ENCODE measurements at places on chromosomes 12 and 14.

- no peak for DNase-seq
Observed at GRCh38 chr14:95138876-95139275, 18.5 kb downstream of the DICER1 start.

- DNase-seq, result no peak
Observed at GRCh38 chr14:75298187-75298965, 19.7 kb downstream of the FOS start.

GRCh38 chr12:42021469-42021868 lies 123.2 kb downstream of the GXYLT1 start:
- DNase-seq, result no peak

DNA sequence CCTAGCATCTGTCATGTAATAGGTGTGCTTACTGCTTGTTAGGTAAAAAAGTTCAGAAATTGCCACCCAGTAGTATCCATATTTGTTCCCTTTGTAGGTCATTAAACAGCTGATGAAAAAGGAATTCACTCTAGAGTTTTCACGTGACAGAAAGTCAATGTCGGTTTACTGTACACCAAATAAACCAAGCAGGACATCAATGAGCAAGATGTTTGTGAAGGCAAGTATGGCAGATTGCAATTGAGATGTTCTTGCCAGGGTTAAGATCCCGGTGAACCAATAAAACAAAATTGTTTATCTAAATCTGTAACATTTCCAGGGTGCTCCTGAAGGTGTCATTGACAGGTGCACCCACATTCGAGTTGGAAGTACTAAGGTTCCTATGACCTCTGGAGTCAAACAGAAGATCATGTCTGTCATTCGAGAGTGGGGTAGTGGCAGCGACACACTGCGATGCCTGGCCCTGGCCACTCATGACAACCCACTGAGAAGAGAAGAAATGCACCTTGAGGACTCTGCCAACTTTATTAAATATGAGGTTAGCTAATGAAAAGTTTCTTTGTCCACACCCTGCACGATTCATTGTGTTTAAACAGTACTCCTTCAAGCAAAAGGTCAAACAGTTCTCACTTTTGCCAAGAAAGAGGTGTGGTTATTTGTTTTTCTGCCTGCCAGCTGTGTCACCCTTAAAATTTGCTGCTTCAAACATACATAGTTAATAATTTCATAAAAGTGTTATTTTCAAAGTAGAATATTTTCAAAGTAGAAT lies 58.3 kb downstream of the ATP2A2 start:
- DNase-seq, result no peak

GRCh38 chr12:72369423-72369959 lies 97.3 kb downstream of the TRHDE start:
- DNase-seq, result no peak

DNA sequence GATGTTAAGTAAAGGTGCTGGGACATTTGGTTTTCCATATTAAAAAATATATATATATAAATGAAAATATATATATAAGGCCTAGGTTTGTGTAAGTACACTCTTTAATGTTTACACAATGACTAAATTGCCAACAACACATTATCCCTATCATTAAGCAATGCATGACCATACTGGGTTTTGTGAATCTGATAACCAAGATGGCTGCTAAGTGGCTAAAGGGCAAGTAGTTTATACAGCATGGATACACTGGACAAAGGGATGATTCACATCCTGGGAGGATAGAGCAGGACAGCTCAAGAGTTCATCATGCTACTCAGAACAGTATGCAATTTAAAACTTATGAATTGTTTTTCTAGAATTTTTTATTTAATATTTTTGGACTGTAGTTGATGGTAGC lies 89.3 kb downstream of the FIGNL2 start:
- DNase-seq, result no peak
